ENCODE measurements at places on chromosomes 2 and 18.

GRCh38 chr2:16014802-16015201 is 74.5 kb downstream of the MYCN start:
- no peak for DNase-seq

GRCh38 chr18:14189858-14190257 is 57.6 kb upstream of the ZNF519 start:
- peak; percentile 58 for DNase-seq

DNA sequence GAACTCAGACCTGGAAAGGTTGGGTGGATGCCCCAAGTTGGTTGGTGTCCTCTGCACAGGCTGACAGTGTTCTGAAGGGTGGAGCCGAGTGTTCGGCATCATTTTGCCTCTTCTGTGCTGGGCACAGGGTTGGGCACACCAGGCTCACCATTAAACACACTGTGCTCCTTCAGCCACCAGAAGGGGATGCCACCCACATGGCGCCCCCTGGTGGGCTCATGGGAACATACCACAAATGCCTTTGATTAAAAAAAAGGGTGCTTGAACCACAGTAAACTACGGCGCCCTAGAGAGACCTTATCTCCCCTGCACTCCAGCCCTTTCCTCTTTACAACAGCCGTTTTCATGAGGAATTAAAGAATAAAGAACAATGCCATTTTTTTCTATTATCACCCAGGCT is 89.4 kb downstream of the CELF4 start:
- DNase-seq: peak; percentile 11

- no peak for DNase-seq
Measured at GRCh38 chr2:130957915-130958314, 121.2 kb downstream of the ARHGEF4 start.

DNA sequence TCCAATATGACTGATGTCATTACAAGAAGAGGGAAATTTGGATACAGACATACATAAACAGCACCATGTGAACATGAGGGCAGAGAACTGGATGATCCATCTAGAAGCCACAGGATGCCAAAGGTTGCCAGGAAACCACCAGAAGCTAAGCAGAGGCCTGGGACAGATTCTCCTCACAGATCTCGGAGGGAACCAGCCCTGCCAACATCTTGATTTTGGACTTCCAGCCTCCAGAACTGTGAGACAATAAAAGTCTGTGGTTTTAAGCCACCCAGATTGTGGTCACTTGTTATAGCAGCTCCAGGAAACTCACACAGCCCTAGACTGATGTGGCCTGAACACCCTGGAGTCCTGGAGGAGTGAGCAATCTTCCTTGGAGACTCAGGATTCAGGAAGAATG is 351.6 kb downstream of the EIPR1 start:
- DNase-seq: no peak

GRCh38 chr2:198913394-198914152 is 544.2 kb downstream of the SATB2 start:
- peak; percentile 64 for DNase-seq

DNA sequence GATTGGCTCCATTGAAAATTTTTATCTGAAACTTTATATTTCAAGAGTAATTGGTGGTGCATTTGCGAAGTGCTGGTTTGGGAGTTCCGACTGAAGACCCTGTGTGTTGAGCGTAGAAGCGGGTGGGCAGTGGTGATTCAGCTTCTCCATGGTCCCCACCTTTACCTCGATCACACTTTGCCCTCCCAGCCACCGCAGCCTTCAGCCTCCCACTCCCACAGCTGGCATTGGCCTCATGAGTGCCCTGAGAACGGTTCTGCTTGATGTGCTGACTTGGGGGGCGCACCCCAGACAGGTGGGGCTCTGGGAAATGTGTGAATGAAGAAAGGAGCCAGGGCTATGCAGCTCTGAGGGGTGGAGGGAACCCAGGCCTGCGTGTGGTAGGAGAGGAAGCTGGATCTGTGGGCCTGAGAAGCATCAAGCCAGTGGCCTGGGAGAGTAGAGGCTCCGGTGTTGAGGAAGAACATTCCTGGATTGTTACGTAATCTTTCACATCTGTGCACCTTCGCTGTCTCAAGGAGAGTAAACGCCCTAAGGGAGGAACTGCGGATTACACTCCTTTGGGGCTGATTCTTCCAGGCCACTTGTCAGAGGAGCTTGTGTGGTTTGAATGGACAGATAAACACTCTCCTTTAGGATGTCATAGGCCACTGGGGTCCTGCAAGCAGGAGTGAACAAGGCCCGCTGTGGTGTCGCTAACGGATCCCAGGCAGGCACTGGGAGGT is 83.8 kb downstream of the NPAS2 start:
- no peak for DNase-seq

DNA sequence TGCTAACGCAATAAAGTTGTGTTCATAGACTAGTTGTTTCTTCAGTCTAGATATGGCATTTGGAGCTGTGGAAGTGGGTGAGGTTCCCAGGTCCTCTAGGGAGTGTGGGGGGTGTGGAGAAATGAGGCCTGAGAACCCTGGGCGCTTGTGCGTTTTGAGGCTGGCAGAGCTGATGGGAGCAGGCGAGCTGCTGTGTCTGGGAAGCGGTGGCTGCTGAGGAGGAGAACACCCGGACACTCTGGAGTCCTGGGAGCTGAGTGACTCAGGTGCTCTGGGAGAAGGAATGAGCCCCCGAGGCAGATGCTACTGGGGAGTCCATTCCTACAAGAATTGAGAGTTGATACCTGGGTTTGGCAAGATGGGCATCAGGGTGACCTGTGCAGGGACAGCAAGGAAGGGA is 67.5 kb downstream of the LPIN1 start:
- DNase-seq: no peak

- DNase-seq: peak; percentile 5
Measured at GRCh38 chr2:199988151-199988550, 32.8 kb downstream of the MAIP1 start.

DNA sequence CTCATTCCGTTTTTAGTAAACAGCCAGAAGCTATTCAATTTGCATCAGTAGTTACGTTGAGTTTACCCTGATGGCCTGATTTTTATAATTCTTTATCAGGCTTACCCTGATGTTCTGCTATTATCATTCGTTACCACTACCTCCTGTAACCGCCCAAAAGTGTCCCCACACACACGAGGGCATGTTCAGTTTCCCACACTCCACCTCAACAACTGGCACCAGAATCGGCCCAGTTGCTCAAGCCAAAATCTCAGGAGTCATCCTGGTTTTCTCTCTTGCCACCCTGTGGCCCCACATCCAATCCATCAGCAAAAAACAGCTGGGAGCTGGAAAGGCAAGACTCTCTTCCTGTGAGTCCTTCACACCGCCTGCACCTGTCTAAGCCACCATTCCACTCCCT is 102.9 kb upstream of the RAB6C start:
- no peak for DNase-seq

GRCh38 chr2:132606649-132607048 is 63.4 kb downstream of the LYPD1 start:
- DNase-seq: no peak

GRCh38 chr2:177535958-177536504 is 143.5 kb downstream of the AGPS start:
- DNase-seq: no peak

DNA sequence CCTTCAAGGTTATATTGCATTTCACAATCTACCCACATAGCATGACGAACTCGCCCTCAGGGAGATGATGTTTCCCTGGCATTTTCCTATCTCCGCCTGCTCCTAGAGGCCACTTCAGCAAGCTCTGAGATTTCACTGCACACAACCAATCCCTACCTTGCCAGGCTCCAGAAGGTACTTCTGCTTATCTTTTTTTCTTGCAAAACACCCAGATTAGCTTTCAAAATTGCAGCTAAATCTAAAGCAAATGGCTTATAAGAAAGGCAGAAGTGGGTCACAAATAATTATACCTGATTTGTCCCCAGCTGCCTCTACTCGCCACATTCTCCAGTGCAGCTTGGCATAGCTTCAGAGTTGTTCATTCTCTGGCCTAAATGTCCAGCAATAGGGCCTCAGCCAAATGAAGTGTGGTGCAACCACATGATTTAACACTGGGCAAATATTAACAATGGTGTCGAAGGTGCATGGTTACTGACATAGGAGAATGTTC is 32.4 kb upstream of the MRPL19 start:
- no peak for DNase-seq

DNA sequence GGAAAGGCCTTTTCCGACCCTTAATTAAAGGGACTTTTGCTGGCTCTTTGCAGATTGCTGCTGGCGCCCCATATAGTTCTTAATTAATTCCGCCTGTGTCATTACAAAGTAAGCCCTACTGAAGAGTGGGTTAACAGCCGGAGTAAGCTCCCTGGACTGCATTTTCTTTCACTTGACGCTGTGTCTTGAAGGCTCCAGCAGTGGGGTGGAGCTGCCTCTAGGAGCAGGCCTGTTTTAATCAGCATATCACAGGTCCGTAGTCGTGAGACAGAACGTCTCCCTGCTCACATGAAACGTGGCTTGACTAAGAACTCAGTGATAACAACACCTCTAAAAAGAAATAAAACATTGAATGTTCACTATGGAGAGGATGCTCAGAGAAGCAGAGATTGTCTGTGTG is 329.9 kb upstream of the RAB12 start:
- DNase-seq: no peak

DNA sequence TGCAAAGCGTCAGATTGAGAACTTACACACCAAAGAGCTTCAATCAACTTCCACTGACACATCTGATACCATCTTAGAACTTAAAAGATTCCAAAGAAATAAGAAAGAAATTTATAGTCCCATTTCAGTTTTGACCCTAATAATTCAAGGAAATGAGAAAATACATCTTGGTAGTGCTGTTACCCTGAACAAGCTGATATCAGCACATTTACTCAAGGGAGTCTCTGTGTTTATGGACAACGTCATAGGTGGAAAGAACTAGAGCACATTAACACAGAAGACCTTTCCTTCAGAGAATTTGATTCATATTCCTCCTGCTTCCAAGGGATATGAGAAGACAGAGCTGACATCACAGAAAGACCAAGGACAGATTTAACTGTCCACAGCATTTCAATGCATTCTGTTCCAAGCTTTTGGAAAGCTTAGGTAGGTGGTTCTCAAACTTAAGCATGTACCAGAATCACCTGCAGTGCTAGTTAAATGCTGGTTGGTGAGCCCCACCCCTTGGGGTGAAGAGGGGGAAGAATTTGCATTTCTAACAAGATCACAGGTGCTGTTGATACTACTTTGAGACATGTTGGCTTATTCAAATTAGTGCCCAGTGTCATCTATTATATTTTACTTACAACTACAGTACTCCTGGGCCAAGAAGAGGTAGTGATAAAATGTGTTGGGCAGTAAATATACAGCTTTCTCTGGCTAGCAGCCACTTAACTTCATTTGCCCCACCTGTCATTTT is 59.8 kb downstream of the LDAH start:
- DNase-seq: no peak

DNA sequence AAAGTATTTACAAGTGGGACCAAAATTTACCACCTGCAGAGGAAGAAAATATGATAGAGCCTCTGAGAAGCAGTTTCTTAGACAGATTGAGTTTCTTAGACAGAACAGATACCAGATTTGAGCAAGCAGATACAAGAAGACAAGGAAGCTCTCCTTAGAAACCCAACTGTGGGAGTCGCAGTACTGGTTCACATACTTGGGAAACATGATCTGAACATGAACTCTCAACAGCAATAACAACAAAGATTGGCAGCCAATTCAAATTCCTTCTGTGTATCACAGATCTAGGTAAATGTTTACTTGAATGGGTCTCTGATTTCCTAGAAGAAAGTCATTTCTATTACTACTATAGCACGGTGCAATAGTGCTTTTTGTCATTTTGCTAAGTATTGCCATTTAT is 82.1 kb downstream of the OLA1 start:
- no peak for DNase-seq

DNA sequence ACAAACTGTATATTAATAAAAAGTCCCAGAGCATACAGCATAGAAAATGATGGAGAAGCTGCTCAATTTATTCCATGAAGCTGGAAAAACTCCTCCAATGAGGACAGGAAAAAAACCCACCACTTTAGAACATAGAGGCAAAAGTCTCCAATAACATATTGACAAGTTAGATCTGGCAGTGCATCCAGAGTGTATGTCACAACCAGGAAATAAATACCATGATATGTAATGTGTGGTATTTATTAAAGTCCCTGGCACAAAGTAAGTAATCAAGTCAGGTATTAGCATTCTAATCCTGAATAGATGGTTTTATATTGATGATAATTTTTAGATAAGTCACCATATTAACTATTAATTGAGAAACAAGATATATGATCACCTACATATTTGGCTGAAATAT is 427.3 kb upstream of the HS6ST1 start:
- DNase-seq: no peak

GRCh38 chr18:72830109-72830508 is 37.7 kb downstream of the NETO1 start:
- DNase-seq: peak; percentile 5

- DNase-seq: no peak
Measured at GRCh38 chr18:8857806-8858205, 152.4 kb downstream of the MTCL1 start.

GRCh38 chr18:45539491-45539891 is 75.8 kb upstream of the SLC14A2 start:
- DNase-seq: no peak

DNA sequence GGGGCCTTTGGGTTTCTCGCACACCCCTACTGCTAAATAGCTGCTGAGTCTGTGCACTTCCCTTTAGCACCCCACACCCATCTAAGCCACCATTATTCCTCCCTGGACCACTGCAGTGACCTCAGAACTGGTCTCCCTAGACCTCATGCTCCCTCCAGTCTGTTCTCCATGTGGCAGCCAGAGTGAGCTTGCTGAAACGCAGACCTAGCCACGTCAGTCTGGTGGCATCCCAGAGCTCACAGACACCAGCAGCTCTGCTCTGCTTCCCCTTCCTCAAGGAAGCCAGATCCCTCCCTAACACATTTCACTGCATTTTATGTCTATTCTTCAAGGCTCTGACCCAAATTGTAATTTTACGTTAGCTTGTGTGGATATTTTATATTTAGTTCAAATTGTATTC is 144.4 kb downstream of the DYSF start:
- DNase-seq: peak; percentile 40

GRCh38 chr2:124339709-124340108 is 314.6 kb downstream of the CNTNAP5 start:
- DNase-seq: peak; percentile 0

DNA sequence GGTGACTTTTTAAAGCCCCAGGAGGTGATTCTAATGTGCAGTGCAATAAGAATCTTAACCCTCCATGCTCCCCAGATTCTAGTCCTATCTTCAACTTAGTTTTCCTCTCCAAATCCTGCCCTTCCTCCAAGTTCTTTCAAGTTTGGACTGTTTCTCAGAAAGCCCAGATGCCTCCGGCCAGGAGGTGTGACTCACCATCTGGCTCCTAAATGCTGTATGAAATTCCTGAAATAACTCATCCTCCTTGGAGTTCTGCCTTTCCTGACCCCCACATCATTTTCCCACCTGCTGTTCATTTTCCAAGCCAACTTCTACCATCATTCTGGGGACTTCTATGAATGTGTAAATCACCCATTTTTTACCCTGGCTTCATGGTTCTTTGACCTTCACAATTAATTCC is 118.2 kb upstream of the NOL4 start:
- peak; percentile 79 for DNase-seq

DNA sequence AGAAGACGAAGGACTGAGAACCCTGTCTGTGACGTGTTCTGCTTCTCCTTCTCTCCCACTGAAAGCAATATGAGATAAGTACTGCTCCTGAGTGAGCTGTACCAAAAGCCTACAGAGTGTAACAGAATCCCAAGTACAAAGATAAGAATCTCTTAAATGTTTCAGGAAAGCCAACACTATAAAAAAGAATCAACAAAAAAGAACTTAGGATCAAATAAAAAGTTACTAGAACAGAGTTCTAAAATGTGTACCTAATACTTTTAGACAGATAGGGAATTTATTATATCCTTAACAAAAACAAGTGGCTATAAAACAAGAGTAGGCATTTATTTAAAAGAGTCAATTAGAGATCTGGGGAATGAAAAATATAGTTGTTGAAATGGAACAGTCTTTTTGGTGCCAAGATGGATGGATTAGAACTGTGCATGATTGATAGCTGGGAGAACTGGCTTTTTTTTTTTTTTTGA is 49.0 kb downstream of the NCOA1 start:
- DNase-seq: no peak
